ENCODE measurements at places on chromosomes 12 and 14.
A peak's percentile ranks its signal among the peaks of the same experiment; 100 is the strongest.

- no peak for DNase-seq
Observed at GRCh38 chr14:74380172-74380571, 31.9 kb downstream of the VRTN start.

DNA sequence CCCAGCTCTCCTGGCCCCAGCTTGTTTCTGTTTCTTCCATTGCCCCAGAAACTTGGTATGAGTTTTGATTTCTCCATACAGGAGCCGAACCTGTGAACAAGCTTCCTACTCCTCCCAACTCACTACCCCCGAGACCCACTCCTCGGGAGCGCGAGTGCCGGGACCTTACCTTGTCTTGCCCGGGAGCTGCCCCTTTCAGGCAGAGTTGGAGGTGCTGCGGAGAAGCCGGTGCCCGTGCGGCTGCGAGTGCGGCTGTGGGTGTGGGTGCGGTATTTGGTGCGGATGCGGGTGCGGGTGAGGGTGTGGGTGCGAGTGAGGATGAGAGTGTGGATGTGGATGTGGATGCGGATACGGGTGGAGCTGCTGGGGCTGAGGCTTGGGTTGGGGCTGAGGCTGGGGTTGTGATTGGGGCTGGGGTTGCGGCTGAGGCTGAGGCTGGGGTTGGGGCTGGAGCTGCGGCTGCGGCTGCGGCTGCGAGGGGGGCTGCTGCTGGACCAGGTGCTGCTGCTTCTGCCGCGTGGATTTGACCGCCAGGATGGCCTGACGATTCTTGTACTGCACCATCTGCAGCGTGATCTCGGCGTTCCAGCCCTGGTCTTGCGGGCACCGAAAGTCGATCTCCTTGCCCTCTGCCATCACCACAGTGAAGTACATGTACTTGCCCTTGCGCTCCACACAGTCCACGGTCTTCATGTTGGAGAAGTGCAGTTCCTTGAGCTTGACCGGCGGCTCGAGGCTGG is 1.1 kb downstream of the PHLDA1 start:
- DNase-seq, result no peak

DNA sequence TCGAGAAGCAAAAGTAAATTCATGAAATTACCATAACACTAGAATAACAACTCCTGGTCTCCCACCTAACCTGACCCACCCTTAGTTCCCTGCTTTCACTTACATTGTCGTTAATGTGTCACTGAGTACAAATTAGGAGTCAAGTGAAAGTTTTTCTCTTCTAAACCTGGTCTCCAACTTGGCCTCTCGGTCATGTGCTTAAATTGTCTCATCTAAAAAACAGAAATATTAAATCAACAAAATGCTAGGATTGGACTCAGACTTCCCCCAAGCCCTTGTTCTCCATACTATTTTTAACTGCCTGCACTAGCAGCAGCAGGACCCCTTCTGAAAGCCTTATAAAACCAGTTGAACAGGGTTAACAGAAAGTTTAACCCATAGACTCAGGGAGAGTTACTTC is 1.8 kb upstream of the BTG1 start:
- no peak for DNase-seq

DNA sequence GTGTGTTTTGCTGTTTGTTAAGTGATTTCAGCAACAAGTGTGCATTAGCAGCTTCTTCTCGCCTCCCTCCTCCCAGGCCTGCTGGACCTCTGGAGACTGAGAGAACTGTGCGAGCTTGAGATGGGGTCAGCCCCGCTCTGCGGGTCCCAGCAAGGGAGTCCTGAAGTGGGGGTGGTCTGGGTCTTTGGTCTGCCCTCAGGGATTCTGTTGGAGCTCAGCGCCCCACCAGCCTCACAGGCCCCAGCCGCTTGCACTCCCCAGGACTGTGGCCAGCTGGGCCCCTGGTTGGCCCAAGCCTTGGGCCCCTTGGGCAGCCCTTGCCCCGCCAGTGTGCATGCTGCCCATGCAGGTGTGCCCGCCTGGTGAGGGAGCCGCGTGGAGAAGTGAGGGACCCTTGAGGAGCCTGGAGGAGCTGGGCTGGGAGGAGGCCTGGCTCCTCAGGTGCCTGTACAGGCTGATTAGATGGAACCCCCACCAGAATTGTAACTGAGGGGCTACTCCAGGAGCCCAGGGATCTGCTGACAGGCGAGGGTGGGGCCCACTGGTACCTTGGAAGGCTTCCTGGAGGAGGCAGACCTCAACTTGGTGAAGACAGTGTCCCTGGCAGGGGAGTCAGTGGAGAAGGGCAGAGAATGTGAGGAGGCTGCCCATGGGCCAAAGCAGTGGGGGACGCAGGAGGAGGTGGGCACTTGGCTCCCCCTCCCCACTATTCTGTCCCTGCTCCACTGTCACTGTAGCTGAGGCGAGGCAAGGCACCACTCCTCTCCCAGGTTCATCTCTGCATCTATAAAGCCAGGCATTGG is 56.7 kb downstream of the BEGAIN start:
- DNase-seq, result peak; percentile 68

- DNase-seq, result no peak
Observed at GRCh38 chr12:68871921-68872320, 61.0 kb downstream of the CPM start.

GRCh38 chr14:75242546-75243273 is 35.9 kb upstream of the FOS start:
- peak; percentile 77 for DNase-seq

DNA sequence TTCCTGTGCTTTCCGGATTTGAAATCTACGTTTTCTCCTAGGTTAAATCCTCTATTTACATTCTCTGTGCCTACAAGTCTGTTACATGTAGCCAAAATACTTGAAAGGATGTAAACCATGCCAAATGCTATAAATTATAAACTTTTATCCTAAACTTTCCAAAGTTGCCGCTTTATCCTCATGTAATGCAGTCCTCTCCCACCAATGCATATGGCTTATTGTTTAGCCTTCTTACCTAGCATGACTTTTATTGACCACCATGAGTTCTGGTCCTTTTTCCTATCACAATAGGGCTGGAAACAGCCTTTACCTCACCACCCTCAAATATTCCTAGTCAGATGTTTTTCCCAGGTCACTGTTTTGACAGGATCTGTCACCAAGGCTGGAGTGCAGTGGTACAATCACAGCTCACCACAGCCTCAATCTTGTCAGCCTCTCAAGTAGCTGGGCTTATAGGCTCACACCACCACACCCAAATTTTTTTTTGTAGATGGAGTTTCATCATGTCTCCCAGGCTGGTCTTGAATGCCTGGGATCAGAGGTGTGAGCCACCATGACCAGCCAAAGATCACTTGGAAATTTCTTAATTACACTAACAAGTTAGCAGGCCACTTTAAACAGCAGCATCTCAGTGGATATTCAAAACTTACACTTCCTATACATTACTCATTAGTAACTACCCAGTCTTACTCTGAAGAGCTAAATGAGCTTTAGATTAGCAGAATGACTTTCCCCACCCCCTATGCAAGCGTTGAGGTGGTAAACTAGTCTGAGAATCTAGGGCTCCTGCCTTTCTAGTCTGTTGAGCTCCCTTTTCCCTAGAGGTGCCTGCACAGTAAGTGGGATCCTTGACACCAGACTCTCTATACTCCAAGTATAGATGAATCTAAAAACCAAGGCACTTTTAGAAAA is 4.1 kb downstream of the TUBA1B start:
- no peak for DNase-seq

GRCh38 chr12:21892341-21892740 is 48.9 kb downstream of the ABCC9 start:
- no peak for DNase-seq

GRCh38 chr14:70646705-70647104 is 5.0 kb downstream of the TTC9 start:
- DNase-seq, result no peak

GRCh38 chr12:69475237-69475975 is 5.2 kb downstream of the FRS2 start:
- DNase-seq, result no peak

- no peak for DNase-seq
Observed at GRCh38 chr14:60621386-60621785, 27.9 kb downstream of the SIX1 start.

DNA sequence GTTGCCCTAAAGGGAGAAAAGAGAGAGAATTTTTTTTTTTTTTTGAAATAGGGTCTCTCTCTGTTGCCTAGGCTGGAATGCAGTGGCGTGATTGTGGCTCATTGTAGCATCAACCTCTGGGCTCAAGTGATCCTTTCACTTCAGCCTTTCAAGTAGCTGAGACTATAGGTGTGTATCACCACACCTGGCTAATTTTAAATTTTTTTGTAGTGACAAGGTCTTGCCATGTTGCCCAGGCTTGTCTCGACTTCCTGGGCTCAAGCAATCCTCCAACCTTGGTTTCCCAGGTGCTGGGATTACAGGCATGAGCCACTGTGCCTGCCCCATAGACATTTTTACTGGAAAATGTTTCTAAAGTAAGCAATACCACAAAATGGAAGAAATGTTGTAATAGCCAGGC is 36.8 kb downstream of the YARS2 start:
- DNase-seq, result peak; percentile 83

- DNase-seq, result no peak
Observed at GRCh38 chr14:68590201-68590522, 202.7 kb downstream of the ZFP36L1 start.

- no peak for DNase-seq
Observed at GRCh38 chr14:102497998-102498677, 11.4 kb downstream of the ANKRD9 start.

DNA sequence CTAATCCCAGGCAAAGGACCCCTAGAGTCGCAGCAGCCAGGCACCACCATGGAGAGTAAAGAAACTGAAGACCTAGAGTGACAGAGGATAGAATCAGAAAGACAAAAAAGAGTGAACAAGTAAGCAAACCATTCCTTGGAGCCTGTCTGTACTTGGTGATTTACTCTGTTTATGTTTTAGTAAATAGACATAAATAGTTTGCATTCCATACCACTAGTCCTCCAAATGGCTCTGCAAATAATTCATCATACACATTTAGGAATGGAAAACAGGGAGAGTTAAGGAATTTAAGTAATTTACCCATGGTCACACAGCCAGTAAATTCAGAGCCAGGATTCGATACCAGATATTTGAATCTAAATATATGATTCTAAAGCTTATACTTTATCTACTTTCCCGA is 2.8 kb downstream of the OLR1 start:
- no peak for DNase-seq

DNA sequence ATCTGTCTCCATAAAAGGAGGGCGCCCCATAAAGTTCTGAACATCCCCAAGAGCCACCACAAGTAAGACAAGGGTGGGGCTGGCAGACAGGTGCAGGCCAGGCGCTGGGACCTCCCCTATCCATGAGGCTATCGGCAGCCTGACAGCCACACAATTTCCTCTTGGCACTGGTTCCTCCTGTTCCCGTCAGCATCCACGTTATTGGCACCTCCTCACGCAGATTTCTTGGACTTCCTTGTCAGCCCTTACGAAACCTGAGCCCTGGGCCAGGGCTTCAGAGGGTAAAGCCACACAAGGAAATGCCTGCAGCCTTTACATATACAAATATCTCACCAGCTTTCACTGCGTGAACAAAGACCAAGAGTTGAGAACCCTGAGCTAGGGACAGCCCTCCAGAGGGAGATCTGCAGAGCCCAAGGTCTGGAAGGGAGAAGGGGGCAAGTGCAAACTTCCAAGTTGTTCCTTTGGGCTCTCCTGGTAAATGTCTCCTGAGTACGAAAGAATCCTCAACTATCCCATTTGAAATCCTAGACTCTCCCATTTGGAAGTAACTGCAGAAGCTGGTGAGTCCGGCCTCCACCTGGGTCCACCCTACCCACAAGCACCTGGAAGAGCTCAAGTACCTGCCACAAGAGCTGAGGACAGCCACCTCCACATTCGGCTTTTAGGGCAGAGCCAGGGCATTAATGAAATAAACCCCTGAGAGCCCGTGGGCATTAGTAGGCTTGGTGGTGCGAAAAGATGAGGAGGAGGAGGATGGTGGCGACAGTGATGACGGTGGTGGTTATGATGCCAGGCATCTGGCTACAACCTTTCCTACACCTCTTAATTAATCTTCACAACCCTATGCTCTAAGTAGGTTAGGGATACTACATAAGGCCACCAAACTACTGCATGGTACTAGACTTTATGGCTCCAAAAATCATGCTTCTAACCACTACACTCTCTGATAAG is 5.5 kb upstream of the TC2N start:
- no peak for DNase-seq

- DNase-seq, result no peak
Observed at GRCh38 chr12:88897723-88898122, 317.5 kb upstream of the KITLG start.

DNA sequence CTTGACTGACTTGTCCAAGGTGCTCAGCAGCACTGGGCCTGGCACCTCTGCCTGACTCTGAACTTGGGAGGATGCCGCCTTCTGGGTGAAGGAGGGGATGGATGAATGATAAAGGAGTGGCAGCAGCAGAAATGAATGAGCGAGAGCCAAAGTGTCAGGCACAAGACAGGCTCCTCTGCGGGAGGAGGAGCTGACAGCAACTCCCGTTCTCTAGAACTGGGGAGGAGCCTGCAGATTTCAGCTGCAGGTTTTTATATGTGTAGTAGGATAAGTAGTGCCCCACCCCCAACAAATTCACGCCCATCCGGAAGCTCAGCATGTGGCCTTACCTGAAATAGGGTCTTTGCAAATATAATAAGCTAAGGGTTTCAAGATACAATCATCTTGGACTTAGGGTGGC is 33.1 kb downstream of the SLC8B1 start:
- DNase-seq, result no peak

- DNase-seq, result no peak
Observed at GRCh38 chr12:115411121-115411520, 727.1 kb upstream of the TBX3 start.

DNA sequence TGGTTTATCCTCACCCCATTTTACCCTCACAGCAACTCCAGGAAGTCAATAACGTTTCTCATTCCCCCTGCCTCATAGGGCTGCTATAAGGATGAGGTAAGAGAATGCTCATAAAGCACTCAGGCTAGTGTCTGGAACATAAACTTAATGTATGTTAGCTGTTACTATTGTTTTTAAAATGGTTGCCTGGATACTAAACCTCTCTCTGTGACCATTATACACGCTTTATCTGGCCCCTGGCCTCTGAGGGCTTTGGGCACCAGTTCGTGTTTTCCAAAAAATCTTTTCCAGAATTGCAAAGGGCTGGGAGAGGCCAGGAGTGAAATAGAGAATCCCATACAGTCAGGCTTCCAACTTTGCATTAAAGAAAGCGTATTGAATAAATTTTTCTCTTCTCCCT is 113.9 kb downstream of the KTN1 start:
- no peak for DNase-seq

GRCh38 chr14:29908652-29909577 is 18.7 kb downstream of the PRKD1 start:
- DNase-seq, result no peak

GRCh38 chr14:100634026-100634425 is 46.8 kb upstream of the BEGAIN start:
- DNase-seq, result no peak

DNA sequence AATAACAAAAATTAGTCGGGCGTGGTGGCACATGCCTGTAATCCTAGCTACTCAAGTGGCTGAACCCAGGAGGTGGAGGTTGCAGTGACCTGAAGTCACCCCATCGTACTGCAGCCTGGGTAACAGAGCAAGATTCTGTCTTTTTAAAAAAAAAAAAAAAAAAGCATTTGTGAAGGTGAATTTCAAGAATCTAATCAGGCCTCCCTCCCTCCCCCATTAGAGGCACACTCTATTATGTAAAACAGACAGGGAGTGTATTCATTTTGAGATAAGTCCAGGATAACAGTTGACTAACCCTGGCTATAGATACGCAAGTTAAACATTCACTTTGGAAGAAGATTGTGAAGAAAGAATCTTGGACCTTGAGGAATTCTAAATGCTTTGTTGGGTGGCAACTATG is 2.9 kb downstream of the RESF1 start:
- DNase-seq, result no peak

Measured in RWPE2 (cell line).